CD4-positive, CD25-positive, alpha-beta regulatory T cell (primary cell): ENCODE measurements at places on chromosomes 4 and X. TPM values are rescaled to one million over a fixed set of nuclear protein-coding genes. Genes with fewer than 3 reads are reported as not detected.
A peak's percentile ranks its signal among the peaks of the same experiment; 100 is the strongest.

The RNF113A gene
- polyA plus RNA-seq: 59.0 TPM

The SPACA5 gene
- polyA plus RNA-seq: not detected

GRCh38 chr4:81808011-81808672 lies 336.4 kb upstream of the RASGEF1B start:
- no peaks in the 10 kb centered on the region for H3K4me1 ChIP-seq
- H3K36me3 ChIP-seq: no peaks in the 10 kb centered on the region
- peaks cover 10% of the 10 kb centered on the region for H3K27me3 ChIP-seq
- no peak overlapping the region for H3K4me3 ChIP-seq

The CT45A3 gene
- polyA plus RNA-seq: not detected

- no peaks in the 10 kb centered on the region for H3K36me3 ChIP-seq
- peaks cover 3% of the 10 kb centered on the region for H3K4me1 ChIP-seq
- no peaks in the 10 kb centered on the region for H3K27me3 ChIP-seq
- no peak overlapping the region for H3K4me3 ChIP-seq
- H3K27ac ChIP-seq: no peak overlapping the region
- DNase-seq: no peak
Measured at GRCh38 chrX:45781901-45782553, 581.4 kb upstream of the DIPK2B start.

GRCh38 chrX:48688531-48689150 lies 5.0 kb downstream of the WAS start:
- H3K27ac ChIP-seq: no peak overlapping the region
- no peak overlapping the region for H3K4me3 ChIP-seq
- no peak for DNase-seq
- peaks cover 32% of the 10 kb centered on the region for H3K4me1 ChIP-seq

GRCh38 chr4:54363037-54363436 lies 133.9 kb downstream of the PDGFRA start:
- H3K4me3 ChIP-seq: no peak overlapping the region
- no peaks in the 10 kb centered on the region for H3K36me3 ChIP-seq
- no peaks in the 10 kb centered on the region for H3K27me3 ChIP-seq
- H3K27ac ChIP-seq: no peak overlapping the region

The KLB gene
- polyA plus RNA-seq: not detected

The TXK gene
- polyA plus RNA-seq: 56.3 TPM

- no peaks in the 10 kb centered on the region for H3K4me1 ChIP-seq
- no peak for DNase-seq
- H3K27ac ChIP-seq: no peak overlapping the region
- no peak overlapping the region for H3K4me3 ChIP-seq
- H3K36me3 ChIP-seq: no peaks in the 10 kb centered on the region
Measured at GRCh38 chr4:8644966-8645752, 52.6 kb downstream of the CPZ start.

The CD40LG gene
- polyA plus RNA-seq: 7.6 TPM

The SPANXN3 gene
- polyA plus RNA-seq: not detected

DNA sequence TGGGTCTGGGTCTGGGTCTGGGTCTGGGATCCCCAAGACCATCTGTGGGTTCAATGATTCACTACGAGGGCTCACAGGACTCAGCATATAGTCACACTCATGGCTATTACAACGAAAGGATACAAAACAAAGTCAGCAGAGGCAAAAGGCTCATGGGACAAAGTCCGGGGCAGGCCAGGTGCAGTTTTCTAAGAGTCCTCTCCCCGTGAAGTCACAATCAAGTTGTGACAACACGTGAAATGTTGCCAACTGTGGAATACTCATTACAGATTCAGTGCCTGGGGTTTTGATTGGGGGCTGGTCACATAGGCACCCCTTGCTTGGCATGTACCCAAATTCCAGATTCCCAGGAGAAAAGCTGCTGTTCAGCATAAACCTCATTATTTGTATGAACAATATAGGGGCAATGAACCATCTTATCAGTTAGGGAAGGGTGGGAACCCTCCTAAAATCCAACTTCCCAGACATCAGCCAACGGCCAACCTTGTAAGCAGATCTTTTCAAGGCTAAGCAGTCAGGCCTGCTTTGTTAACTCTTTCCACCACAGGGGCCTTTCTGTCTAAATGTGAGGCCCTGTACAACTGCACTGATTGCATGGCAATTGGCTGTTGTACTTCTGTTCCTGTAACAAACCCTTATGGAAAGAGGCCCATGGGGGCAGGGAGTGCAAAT lies 58.2 kb upstream of the DIPK2B start:
- H3K36me3 ChIP-seq: no peaks in the 10 kb centered on the region
- H3K27ac ChIP-seq: no peak overlapping the region
- DNase-seq: no peak
- no peaks in the 10 kb centered on the region for H3K4me1 ChIP-seq
- no peak overlapping the region for H3K4me3 ChIP-seq
- peaks cover 3% of the 10 kb centered on the region for H3K27me3 ChIP-seq

The NKX3-2 gene
- polyA plus RNA-seq: not detected

DNA sequence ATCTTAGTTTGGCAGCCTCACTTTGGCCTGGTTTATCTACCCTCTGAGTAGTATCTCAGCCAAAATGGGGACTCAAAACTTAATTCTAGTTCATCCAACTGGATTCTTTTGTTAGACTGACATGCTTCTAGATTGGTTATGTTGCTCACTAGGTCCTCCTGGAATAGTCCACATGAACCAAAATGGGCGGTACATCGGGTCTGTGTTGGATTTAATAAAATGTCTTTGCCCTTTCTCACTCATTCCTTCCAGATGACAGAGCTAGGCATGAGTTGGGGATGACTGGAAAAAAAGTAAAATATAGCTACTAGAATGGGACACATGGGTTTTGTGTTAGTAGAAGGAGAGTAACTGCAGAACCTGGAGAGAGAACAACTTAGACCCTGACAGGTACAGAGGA lies 247.9 kb downstream of the CCSER1 start:
- DNase-seq: no peak
- H3K27me3 ChIP-seq: no peaks in the 10 kb centered on the region
- no peaks in the 10 kb centered on the region for H3K36me3 ChIP-seq
- H3K27ac ChIP-seq: no peak overlapping the region
- H3K4me3 ChIP-seq: no peak overlapping the region

- no peaks in the 10 kb centered on the region for H3K4me1 ChIP-seq
- H3K27me3 ChIP-seq: no peaks in the 10 kb centered on the region
- H3K4me3 ChIP-seq: no peak overlapping the region
- no peak overlapping the region for H3K27ac ChIP-seq
Measured at GRCh38 chr4:114663083-114663482, 64.5 kb downstream of the UGT8 start.

DNA sequence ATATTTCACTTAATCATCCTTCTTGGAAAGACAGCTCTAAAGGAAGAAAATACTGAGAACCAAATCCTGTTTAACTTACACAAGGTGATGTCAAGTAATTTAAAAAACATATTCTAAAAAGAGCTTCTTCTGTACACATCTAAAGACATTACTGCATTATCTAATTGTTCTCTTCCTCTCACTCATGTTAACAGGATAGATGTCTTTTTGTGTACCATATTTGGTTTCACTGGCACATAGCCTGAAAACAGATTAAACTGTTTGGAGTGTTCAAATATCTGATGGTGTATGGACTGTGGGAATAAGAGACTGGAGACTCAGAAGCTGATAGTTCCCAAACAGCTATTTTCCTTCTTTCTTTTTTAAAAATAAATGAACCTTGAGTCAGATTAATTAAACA lies 213.3 kb upstream of the MAB21L2 start:
- peak; percentile 29 for DNase-seq
- peaks cover 3% of the 10 kb centered on the region for H3K36me3 ChIP-seq
- H3K27ac ChIP-seq: no peak overlapping the region
- H3K4me3 ChIP-seq: no peak overlapping the region
- no peaks in the 10 kb centered on the region for H3K27me3 ChIP-seq

GRCh38 chrX:8850478-8850877 lies 49.3 kb upstream of the FAM9A start:
- H3K36me3 ChIP-seq: no peaks in the 10 kb centered on the region
- no peaks in the 10 kb centered on the region for H3K4me1 ChIP-seq
- H3K27me3 ChIP-seq: no peaks in the 10 kb centered on the region
- DNase-seq: no peak
- H3K4me3 ChIP-seq: no peak overlapping the region

GRCh38 chr4:126727461-126727860 lies 905.3 kb upstream of the INTU start:
- H3K4me1 ChIP-seq: no peaks in the 10 kb centered on the region
- H3K27me3 ChIP-seq: no peaks in the 10 kb centered on the region
- no peak for DNase-seq

DNA sequence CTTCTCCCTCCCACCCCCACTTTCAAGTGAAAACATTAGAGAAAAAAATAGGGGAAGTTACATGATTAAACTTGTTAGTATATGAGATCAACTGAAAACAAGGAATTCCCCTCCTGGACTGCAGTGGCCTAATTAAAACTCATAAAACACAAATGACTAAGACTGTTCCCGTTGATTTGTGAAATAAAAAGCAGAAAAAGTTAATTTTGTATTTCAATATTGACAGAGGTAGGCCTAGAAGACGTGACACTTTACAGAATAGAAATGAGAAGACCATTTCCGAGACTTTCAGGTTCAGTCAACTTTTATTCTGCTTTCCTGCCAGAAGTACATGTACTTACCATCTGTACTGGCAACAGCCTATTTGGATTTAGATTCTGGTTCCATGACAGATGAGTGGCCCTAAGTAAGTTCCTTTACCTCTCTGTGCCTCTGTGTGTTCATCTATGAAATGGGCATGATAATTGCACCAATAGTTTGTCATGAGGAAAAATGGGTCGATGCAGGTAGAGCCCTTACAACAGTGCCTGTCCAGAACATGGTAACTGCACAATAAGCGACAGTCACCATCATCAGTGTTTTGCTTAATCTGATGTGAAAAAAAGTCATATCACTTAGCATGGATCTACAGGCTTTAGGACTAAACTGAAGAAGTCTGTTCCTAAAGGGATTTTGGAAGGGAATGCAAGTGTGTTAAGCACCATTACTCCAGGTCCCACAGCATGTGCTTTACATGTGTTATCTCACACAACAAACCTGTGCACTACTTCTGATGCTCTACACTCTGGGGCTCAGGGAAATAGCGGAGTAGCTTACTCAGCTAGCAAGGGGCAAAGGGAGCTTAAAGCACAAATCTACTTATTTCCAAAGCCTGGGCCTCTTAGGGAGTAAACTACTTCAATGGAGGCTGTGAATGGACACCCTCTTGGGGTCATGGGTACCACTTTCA lies 562.3 kb upstream of the DIPK2B start:
- peak overlapping the region; percentile 65 for H3K27ac ChIP-seq
- H3K4me3 ChIP-seq: peak overlapping the region; percentile 60
- H3K4me1 ChIP-seq: peaks cover 52% of the 10 kb centered on the region
- DNase-seq: peak; percentile 26

The RS1 gene
- not detected for polyA plus RNA-seq

- H3K4me1 ChIP-seq: no peaks in the 10 kb centered on the region
- peaks cover 4% of the 10 kb centered on the region for H3K27me3 ChIP-seq
- no peak overlapping the region for H3K4me3 ChIP-seq
- no peak overlapping the region for H3K27ac ChIP-seq
- H3K36me3 ChIP-seq: no peaks in the 10 kb centered on the region
Measured at GRCh38 chr4:15893962-15894361, 44.6 kb downstream of the FGFBP1 start.

GRCh38 chrX:17744896-17745523 lies 7.7 kb downstream of the SCML1 start:
- no peak overlapping the region for H3K4me3 ChIP-seq
- H3K27me3 ChIP-seq: no peaks in the 10 kb centered on the region
- no peaks in the 10 kb centered on the region for H3K4me1 ChIP-seq
- H3K36me3 ChIP-seq: peaks cover 1% of the 10 kb centered on the region
- DNase-seq: peak; percentile 16

The TAF7L gene
- polyA plus RNA-seq: not detected

- no peak overlapping the region for H3K4me3 ChIP-seq
- H3K36me3 ChIP-seq: no peaks in the 10 kb centered on the region
- DNase-seq: no peak
- H3K27me3 ChIP-seq: no peaks in the 10 kb centered on the region
Measured at GRCh38 chr4:29295280-29295679, 1424.9 kb upstream of the PCDH7 start.

GRCh38 chr4:4831825-4832224 lies 27.6 kb upstream of the MSX1 start:
- H3K4me1 ChIP-seq: no peaks in the 10 kb centered on the region
- peaks cover 8% of the 10 kb centered on the region for H3K27me3 ChIP-seq
- no peak overlapping the region for H3K27ac ChIP-seq
- H3K36me3 ChIP-seq: no peaks in the 10 kb centered on the region
- H3K4me3 ChIP-seq: no peak overlapping the region
- DNase-seq: no peak

DNA sequence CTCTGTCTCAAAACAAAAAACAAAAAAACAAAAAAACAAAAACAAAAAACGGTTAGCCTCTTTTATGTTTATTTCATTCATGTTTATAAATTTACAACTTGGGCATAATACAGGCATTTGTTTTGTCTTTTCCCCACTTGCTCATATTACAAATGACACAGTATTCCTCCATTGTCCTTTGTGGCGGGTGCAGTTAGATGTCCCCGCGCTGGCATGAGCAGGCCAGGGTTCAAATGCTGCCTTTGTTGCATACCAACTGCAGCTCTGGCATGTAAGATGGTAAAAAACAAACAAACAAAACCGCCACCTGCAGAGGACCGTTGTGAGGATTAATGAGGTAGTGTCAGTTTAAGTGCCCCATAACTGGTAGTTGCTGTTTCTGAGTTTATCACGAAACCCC lies 16.1 kb upstream of the HPF1 start:
- H3K27ac ChIP-seq: no peak overlapping the region
- peaks cover 4% of the 10 kb centered on the region for H3K27me3 ChIP-seq
- no peak overlapping the region for H3K4me3 ChIP-seq
- H3K4me1 ChIP-seq: peaks cover 4% of the 10 kb centered on the region

- H3K4me3 ChIP-seq: no peak overlapping the region
- peaks cover 2% of the 10 kb centered on the region for H3K27me3 ChIP-seq
- DNase-seq: no peak
- no peaks in the 10 kb centered on the region for H3K36me3 ChIP-seq
- no peak overlapping the region for H3K27ac ChIP-seq
Measured at GRCh38 chr4:109945056-109945455, 32.4 kb downstream of the EGF start.

The ANK2 gene
- not detected for polyA plus RNA-seq

DNA sequence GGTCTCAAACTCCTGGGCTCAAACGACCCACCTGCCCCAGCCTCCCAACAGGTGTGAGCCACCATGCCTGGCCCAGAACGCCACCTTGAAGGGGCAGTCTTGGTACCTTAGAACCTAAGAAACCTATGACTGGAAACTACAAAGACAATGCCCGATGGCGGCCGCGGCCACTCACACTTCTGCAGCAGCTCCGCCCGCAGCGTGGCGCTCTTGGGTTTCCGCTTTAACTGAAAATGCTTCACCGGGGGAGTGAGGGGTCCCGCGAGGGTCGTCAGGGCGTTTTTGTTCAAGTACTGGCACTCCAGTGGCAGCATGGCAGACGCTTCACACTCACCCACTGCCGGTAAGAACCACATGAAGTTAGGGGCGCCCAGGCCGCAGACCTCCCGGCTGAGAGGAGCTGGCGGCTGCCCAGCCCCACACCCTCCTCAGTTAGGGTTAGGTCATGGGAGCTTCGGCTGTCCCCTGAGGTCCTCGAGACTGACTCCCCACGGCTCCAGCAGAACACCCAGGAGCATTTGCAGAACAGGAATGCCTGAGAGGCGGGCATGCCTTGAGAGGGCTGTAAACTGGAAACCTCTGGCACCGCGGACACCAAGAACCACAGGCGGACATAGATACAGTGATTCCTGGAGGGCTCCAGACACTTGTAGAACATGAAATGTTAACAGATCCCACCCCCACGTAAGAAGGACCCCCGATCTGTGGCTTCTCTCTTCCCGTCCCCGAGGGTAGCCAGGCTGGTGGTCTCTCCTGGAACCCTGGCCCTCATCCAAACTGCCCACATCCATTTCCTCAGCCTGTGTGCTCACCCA lies 19.0 kb downstream of the NELFA start:
- no peak overlapping the region for H3K4me3 ChIP-seq
- DNase-seq: no peak
- H3K27me3 ChIP-seq: no peaks in the 10 kb centered on the region
- H3K36me3 ChIP-seq: peaks cover 43% of the 10 kb centered on the region
- no peak overlapping the region for H3K27ac ChIP-seq
